ENCODE measurements at places on chromosomes 1 and 21.

GRCh38 chr1:201984446-201984845 is 2.0 kb downstream of the RNPEP start:
- no peak for DNase-seq

DNA sequence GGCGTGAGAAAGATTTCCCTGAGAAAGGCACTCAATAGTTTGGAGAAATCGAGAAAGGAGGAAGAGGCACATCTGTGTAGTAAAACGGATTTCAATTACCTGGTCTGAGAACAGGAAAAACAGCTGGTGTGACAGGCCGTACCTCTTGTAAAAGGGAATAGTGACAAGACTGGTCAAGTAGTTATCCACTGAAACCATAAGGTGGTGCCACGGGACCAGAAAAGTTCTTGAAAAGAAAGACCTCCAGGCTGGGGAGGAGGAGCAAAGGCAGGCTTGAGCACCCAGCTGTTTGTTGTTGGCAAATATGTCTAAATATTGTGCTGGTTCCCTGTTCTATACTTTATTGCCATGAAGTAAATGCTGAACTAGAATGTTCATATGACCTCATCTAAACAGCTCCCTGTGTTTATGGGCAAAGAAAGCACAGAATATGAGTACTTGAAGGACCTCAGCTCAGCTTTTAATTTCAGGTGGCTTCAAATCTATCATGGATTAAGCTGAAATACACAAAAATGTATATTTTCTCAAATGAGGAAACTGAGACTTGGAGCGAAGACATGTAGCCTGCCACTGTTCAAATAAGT is 4.0 kb downstream of the HAO2 start:
- DNase-seq: peak; percentile 23

DNA sequence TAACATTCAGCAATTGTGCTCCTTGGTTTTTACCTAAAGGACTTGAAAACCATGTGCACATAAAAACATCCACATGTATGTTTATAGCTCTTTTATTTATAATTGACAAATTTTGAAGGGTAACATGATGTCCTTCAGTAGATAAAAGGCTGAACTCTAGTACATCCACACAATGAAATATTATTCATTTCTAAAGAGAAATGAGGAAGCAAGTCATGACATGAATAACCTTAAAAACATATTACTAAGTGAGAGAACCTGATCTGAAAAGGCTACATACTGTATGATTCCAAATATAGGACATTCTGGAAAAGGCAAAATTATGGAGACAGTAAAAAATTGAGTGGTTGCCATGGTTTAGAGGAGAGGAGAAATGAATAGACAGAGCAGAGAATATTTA is 50.3 kb downstream of the DRAM2 start:
- no peak for DNase-seq

DNA sequence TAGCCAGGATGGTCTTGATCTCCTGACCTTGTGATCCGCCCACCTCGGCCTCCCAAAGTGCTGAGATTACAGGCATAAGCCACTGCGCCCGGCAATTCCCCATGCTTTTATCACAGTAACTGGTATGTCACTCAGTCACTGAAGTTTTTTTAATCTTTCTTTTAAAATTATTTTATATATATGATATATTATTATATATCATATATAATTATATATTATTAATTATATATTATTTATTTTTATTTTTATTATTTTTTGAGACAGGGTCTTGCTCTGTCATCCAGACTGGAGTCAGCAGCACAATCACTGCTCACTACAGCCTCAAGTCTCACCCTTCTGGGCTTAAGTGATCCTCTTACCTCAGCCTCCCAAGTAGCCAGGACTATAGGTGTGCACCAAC is 18.3 kb downstream of the RC3H1 start:
- no peak for DNase-seq

GRCh38 chr1:46582972-46583371 is 21.1 kb downstream of the MKNK1 start:
- DNase-seq: no peak

GRCh38 chr1:63674238-63674864 is 81.1 kb downstream of the PGM1 start:
- DNase-seq: peak; percentile 67

GRCh38 chr1:119115311-119115710 is 25.1 kb downstream of the WARS2 start:
- no peak for DNase-seq

- no peak for DNase-seq
These were observed 2.5 kb downstream of the SEMA4A start for GRCh38 chr1:156155756-156156510.

DNA sequence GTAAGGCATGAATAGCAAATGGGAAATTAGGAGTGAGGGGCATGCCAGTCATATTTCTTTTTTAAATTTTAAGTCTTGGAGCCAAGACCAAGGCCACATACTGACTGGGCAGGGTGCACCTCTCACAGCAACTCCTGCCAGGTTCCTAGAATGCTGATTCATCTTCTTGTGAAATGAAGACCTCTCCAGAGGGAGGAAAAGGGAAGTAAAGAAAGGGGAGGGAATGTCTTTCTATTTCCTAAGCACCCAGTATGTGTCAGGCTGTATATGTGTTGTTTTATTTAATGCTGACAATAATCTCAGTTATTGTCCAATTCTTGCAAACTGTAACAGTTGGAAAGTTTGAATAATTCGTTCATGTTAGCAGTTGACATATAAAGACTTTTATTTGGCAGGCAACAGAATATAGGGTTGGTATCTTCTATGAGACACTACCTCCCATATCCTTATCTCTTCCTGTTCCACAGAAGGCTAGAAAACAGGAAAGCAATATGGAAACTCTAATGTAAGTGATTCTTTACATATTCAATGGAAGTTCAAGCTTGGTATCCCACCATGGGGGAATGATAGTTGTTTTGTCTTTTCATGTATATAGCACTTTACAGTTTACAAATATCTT is 259.1 kb upstream of the USP24 start:
- no peak for DNase-seq
